ENCODE measurements at places on chromosomes 16 and 17.
A peak's percentile ranks its signal among the peaks of the same experiment; 100 is the strongest.

DNA sequence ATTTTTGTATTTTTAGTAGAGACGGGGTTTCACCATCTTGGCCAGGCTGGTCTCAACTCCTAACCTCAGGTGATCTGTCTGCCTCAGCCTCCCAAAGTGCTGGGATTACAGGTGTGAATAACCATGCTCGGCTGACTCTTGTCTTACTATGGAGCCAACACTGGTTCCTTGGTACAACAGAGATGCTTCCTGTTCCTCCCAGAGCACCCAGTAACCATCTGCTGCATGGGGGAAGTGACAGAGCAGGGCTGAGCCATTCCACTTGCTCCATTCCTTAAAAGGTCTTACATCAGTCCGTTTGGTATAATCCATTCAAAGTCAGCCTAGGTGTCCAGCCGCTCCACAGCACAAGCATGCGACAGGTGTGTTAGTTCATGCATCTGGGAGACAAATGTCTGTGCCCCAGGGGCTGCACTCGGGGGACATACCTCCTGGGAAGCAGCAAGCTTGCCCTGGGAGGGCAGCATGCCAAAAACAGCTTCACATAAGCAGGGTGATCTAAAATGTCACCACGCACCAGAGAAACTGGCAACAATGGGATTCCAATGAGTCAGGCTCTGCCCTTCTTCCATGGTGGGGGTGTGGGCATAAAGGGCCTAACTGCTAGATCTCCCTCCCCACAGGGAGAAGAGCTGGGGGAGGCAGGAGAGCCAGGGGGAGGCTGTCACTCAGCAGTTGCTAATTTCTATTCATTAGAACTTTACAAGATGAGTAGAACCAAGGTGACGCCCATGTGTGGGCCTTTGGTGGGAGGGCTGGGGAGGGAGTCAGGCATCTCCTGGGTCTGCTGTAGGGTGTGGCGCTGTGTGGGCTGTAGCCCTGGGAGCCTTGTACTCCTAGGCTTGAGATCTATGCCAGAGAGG, 35.5 kb downstream of the PIPOX start:
- no peak for DNase-seq

DNA sequence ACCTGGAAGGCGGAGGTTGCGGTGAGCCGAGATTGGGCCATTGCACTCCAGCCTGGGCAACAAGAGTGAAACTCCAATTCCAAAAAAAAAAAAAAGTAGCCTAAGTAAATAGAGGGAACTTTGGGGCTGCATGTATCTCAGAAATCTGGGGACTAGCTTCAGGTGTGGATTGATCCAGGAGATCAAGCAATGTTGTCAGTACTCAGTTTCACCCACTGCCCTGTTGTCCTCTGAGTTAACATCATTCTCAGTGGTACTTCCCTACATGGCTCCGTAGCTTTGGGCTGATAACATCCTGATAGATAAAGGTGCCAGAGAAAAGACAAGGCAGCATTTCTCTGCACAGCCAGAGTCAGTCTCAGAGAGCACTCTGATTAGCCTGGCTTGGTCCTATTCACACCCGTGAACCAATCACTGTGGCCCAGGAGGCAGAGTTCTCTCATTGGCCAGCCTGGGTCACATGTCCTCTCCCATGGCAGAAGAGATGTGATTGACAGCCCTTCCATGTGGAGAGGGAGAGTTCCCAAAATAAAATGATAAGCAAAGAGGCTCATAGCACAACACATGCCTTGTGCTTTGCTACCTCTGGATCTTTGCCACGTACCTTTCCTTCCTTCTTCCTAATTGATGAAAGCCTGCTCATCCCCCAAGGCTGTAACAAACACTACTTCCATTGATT, 99.6 kb downstream of the ABCC1 start:
- DNase-seq, result no peak

- DNase-seq, result no peak
These were observed 121.4 kb downstream of the KCNJ2 start for GRCh38 chr17:70290770-70291169.

DNA sequence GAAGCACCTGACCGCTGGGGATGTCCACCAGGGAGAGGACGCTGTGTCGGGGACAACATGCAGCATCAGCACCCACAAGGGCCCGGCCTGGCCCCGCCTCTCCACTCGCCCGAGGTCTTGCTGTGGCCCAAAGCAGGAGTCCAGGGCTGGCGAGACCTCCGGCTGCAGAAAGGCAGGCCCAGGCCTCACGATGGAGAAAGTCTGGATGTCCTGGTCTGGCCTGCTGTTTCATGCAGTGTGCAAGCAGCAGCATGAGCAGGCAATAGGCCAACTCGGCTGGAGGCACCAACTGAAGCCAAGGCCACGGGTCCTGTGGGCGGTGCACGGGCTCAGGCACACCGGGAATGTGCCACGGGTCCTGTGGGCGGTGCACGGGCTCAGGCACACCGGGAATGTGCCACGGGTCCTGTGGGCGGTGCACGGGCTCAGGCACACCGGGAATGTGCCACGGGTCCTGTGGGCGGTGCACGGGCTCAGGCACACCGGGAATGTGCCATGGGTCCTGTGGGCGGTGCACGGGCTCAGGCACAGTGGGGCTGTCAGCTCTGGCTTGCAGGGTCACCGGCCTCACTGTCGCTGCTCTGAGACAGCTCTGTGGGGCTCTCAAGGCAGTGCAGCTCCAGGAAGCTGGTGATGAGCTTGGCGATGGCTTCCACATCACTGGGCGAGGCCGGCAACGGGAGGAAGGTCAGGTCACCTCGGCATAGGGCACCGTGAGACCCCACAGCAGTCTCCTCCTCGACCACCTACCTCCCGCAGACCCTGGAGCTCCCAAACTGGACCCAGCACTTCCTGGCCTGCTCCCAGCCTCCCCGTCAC, 6.9 kb downstream of the CYBC1 start:
- DNase-seq, result no peak

- DNase-seq, result no peak
These were observed 211.7 kb downstream of the ZFHX3 start for GRCh38 chr16:72836181-72836580.

DNA sequence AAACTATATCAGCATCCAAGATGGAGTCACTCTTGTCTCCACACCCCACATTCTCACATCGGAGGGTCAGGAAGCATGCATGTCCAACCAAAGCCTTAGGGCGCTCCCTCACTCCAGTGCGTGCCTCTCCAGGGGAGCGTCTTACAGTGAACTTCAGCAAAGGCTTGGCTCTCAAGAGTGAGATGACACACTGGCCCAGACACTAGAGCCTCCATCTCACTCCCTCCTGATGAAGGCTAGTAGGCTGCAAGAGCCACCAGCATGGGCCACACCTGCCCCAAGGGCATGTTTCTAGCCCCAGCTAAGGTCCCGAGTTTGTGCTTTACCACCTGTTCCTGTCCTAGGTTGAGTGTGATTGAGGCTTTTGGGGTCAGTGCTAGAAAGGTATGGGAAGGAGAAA, 40.5 kb downstream of the BEAN1 start:
- no peak for DNase-seq

DNA sequence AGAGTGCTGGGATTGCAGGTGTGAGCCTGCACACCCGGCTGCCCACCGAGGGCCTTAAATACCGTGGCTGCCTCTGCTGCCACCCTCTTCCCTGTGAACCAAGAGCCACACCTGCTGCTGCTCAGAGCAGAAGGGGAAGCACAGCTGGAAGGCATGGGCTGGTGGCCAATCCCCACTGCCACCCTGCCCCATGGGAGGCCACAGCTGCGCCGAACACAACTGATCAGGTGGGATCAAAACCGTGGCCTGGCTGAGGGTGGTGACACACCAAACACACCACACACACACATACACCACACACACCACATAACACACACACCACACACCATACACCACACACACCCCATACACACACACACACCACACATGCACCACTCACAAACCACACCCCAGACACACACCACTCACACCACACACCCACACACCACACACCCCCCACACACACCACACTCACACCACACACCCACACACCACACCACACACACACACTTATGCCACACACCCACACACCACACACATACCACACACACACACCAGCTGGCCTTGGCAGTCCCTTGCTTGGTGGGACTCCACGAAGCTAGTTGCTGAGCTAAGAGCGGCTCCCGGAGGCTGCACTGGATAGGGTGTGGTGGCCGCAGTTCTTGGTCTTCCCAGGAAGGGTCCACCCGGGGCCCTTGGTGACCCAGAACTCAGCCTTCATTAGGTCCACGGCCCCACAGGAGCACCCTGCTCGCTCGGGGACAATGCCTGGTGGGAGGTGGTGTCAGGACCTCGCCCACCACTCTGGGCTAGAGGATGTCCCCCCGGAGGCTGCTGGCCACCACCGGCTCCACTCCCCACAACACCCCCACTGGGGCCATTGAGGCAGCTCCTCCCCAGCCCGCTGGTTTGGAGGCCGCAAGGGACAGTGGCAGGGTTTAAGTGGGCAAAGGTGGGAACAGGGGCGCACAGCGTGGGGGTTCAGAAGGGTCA, 14.9 kb downstream of the CEP131 start:
- no peak for DNase-seq

- no peak for DNase-seq
These were observed 60.0 kb downstream of the KLHDC4 start for GRCh38 chr16:87705771-87706277.

GRCh38 chr17:3890082-3890877, 2.6 kb downstream of the CAMKK1 start:
- peak; percentile 84 for DNase-seq

GRCh38 chr17:4329838-4330237, 36.6 kb downstream of the UBE2G1 start:
- DNase-seq, result no peak

DNA sequence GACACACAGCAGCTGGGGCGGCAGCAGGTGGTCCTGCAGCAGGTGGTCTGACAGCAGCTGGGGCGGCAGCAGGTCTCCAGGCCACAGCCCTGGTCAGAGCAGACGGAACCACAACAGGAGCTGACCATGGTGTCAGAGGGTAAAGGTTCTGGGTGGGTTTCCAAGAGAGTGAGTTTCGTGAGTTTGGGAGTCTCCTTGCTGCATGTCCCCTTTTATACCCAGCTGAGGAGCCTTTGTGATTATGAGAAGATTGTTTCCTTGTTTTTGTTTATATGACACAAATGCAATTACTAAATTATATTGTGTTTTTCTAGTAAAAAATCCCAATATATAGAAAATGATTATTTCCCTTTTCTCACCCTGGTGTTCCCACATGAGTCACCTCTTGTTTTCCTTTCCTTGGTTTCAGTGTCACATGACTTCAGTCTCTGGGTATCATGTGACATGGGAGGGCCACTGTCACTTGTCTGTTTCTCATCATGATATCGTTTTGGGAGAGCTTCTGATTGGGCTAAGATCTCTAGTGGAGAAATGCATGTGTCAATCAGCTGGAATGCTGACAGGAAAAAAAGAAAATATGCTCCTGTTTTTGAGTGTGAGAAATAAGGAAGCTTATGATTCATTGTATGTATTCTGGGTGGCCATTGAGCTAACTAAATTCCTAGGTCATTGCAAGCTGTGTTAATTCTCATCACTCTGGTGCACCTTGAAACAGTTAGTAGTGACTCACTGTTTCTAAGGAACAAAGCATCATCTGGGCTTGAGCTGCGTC, at the start of gene KRTAP4-6:
KRTAP4-6 (minus strand) TSS at position 185 of the 772 bp plus-strand sequence; CDS start at position 128, 57 bp downstream.
- no peak for DNase-seq

GRCh38 chr16:58107709-58108108, 21.5 kb downstream of the CFAP20 start:
- no peak for DNase-seq

- DNase-seq, result no peak
These were observed 49.0 kb upstream of the METRNL start for GRCh38 chr17:83030432-83030831.

- DNase-seq, result no peak
These were observed 977 bp downstream of the NAGPA start for GRCh38 chr16:5032748-5033167.

GRCh38 chr16:46658925-46659324, 30.1 kb downstream of the VPS35 start:
- peak; percentile 21 for DNase-seq

- DNase-seq, result no peak
These were observed 3.0 kb downstream of the PIPOX start for GRCh38 chr17:29045734-29046472.

- DNase-seq, result no peak
These were observed 8.9 kb upstream of the TCF25 start for GRCh38 chr16:89864527-89864820.

GRCh38 chr17:11928436-11928835, 68.8 kb downstream of the ZNF18 start:
- no peak for DNase-seq

- DNase-seq, result no peak
These were observed 1.5 kb upstream of the MARF1 start for GRCh38 chr16:15644267-15644961.

- no peak for DNase-seq
These were observed 116.5 kb upstream of the AXIN2 start for GRCh38 chr17:65677932-65678331.

GRCh38 chr16:27506771-27507170, 42.9 kb downstream of the GTF3C1 start:
- no peak for DNase-seq

GRCh38 chr17:34357398-34357797, 1.1 kb downstream of the CCL13 start:
- DNase-seq, result no peak

- DNase-seq, result no peak
These were observed 7.1 kb downstream of the CTRB1 start for GRCh38 chr16:75225678-75226515.

DNA sequence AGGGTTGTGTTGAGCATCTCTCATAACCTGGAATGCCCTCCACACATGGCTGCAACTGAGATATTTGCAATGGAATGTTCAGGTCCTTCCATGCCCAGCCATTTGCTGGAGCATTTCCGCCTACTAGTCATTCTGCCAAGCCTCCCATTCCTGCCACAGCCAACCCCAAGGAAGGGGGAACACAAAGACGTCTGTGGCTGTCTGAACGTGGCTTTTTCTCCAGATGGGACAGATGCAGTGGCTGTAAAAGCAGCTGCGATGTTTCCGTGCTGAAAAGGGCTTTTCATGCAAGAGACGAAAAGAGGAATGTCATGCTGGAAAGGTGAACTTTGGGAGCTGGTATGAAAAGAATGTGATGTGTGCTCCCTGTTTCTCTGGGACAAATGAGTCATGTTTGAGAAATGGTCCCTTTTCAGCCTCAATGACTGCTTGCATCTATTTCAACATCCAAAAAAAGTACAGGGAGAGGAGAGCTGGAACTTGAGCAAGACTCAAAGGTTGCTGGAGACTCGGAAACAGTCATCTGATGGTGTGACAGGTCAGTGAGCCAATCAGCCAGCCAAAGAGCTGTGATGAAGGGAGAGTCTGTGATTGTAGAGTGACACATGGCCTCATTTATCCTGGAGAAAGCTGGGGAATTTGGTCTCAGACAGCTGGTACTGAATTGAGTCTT, 208.9 kb downstream of the SHISA9 start:
- DNase-seq, result no peak

Data from psoas muscle (tissue), 8 donors.